ENCODE measurements at places on chromosomes 2 and 18. TPM values are rescaled to one million over a fixed set of nuclear protein-coding genes. Genes with fewer than 3 reads are reported as not detected.

- DNase-seq: no peak
Observed at GRCh38 chr2:22499082-22499839, 885.7 kb upstream of the KLHL29 start.

GRCh38 chr2:120318626-120319025, 27.3 kb upstream of the INHBB start:
- DNase-seq: no peak

DNA sequence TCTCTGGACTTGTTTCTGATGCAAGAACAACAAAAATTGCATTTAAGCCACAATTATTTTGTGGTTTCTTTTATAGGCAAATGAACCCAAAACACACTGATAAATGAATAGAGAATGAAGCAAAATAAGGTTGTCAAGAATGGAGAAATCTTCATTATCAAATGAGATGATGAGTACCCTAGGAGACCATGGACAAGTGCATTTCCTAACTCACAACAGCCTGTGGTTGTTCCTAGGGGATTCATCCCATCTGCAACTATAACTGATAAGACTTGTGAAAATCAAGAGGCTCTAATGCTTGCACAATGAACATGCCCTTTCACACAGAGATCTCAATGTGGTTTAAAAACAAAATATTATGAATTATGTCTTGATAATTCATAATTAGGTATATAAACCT, 159.9 kb downstream of the PDE1A start:
- DNase-seq: no peak

- no peak for DNase-seq
Observed at GRCh38 chr18:77668219-77668618, 418.6 kb downstream of the GALR1 start.

- DNase-seq: no peak
Observed at GRCh38 chr2:162044586-162044985, 29.4 kb downstream of the DPP4 start.

DNA sequence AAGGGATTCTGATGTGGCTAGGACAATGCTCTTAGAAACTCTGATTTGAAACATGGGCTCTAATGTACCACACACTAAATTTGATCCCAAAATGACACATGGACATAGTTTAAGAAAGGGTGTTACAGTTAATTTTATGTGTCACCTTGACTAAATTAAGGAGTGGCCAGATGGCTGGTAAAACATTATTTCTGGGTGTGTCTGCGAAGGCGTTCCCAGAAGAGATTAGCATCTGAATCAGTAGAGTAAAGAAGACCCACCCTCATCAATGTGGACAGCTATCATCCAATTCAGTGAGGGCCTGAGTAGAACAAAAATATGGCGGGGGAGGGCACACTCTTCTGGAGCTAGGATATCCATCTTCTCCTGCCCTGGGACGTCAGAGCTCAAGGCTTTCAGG, 283.1 kb upstream of the CHAC2 start:
- DNase-seq: no peak

Gene TFCP2L1
- total RNA-seq: 103 TPM

Gene RTKN
- 51.4 TPM for total RNA-seq

Gene UGT1A4
- total RNA-seq: 1.8 TPM

Gene GRP
- total RNA-seq: not detected

Gene CCDC85A
- 0.40 TPM for total RNA-seq
